ENCODE measurements at places on chromosomes 4 and X.

GRCh38 chr4:64144994-64145393 lies 264.3 kb downstream of the TECRL start:
- no peak for DNase-seq

DNA sequence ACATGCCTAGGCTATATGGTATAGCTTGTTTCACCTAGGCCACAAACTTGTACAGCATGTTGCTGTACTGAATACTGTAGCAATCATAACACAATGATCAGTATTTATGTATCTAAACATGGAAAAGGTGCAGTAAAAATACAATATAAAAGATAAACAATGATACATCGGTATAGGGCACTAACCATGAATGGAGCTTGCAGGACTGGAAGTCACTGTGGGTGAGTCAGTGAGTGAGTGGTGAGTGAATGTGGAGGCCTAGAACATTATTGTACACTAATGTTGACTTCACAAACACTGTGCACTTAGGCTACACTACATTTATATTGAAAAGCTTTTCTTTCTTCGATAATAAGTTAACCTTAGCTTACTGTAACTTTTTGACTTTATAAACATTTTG lies 45.6 kb upstream of the ANK2 start:
- DNase-seq = no peak

DNA sequence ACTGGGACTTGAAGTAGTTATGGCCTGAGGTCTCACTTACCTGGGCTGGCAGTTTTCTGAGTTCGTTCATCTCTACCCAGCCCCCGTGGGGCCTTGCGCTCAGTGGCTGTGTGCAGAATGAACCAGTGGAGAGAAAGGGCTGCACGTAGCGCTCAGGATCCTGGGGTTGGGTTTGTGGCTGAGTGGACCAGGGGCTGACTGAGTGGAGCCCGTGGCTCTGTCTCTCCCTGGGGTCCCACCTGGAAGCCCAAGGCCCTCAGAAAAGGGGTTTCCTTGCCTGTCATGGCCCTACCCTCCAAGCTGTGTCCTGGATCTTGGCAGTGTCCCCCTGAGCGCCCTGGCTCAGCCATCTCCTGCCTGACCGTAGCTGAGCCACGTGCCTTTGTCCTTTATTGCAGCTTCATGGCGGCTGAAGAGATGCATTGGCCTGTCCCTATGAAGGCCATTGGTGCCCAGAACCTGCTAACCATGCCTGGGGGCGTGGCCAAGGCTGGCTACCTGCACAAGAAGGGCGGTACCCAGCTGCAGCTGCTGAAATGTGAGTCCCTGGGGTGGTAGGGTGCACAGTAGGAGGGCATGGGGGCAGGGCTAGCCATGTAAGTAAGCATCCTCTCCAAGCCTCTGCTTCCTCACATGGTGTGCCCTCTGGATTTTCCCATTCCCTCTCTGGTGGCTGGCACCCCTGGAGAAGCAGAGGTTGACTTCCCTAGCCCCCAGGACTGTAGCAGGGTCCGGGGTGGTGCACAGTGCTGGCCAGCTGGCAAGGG lies 23.2 kb upstream of the ADD1 start:
- DNase-seq = no peak

DNA sequence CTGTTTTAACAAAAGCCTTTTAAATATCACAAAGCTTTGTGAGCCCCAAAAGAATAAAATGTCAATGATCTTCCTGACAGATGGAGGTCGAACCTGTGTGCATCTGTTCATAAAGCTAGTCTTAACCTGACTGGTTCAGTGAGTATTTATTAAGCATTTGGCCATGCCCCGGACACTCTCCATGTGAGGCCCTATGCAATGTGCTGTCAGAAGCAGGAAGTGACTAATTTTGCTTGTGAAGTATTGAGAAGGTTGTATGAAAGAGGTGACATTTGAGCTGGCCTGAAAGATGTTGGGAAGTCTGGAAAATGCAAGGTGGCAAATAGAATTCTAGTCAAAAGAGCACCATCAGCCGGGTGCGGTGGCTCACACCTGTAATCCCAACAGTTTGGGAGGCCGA lies 171.4 kb downstream of the MSL3 start:
- DNase-seq = no peak

DNA sequence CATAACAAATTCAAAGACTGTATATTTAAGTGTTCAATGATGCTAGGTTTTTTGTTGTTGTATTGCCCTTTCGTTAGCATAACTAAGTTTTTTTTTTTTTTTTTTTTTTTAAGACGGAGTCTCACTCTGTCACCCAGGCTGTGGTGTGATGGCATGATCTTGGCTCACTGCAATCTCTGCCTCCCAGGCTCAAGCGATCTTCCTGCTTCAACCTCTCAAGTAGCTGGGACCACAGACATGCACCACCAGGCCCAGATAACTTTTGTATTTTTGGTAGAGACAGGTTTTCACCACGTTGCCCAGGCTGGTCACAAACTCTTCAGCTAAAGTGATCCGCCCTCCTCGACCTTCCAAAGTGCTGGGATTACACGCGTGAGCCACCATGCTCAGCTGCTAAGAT lies 7.0 kb downstream of the SH3BGRL start:
- no peak for DNase-seq

DNA sequence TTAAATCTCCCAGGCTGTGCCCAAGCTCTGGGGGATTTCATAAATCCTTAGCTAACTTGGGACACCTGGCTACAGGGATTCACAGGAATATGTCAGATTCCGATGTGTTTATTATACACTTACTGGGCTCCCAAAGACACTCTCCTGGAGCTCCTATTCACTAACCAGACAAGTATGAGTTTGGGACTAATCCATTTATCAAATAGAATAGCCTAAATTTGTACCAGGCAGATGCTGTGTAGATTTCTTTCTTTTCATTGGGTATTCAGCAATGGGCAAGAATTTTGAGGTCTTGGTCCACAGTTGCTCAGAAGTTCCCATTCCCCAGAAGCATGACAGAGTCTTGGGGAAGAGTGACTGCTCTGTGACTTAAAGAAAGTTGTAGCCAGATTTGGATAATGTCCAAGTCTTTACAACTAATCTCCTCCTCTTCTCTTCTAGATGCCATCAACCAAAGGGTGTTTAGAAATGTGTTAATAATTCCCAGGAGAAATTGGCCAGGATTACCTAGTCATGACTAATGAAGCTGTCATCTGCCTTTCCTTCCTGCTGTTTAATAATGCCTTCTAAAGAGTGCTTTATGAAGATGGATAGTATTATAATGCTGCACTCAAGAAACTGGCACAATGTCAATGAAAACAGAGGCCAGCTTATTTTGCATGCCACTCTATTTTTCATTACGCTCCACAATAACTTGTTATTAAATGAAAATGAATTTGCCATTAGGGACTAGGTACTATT lies 120.9 kb downstream of the CHIC2 start:
- no peak for DNase-seq

GRCh38 chrX:6279277-6279909 lies 50.7 kb upstream of the NLGN4X start:
- DNase-seq = no peak

DNA sequence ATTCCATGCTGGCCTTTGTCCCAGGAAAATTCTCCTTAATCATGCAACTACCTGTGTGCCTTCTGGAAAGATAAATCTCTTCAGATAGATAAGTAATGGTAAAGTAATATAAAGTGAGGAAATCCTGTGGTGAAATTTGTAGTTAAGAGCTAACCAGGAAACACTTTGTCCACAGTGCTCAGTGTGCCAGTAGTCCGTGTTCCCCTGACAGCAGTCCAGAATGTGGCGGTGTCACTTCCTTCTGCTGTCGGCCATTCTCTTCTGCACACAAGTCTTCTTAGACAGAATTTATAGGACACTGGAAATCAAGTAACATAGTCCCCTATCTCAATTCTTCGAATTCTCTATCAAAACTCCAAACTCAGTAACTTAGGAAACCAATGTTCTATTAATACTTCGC lies 5.7 kb upstream of the CXXC4 start:
- no peak for DNase-seq
